ENCODE measurements at places on chromosomes 2 and 18.

GRCh38 chr2:239268549-239268948 is 132.3 kb downstream of the HDAC4 start:
- DNase-seq = no peak

GRCh38 chr18:47717257-47717656 is 213.2 kb downstream of the SMAD2 start:
- DNase-seq = no peak

DNA sequence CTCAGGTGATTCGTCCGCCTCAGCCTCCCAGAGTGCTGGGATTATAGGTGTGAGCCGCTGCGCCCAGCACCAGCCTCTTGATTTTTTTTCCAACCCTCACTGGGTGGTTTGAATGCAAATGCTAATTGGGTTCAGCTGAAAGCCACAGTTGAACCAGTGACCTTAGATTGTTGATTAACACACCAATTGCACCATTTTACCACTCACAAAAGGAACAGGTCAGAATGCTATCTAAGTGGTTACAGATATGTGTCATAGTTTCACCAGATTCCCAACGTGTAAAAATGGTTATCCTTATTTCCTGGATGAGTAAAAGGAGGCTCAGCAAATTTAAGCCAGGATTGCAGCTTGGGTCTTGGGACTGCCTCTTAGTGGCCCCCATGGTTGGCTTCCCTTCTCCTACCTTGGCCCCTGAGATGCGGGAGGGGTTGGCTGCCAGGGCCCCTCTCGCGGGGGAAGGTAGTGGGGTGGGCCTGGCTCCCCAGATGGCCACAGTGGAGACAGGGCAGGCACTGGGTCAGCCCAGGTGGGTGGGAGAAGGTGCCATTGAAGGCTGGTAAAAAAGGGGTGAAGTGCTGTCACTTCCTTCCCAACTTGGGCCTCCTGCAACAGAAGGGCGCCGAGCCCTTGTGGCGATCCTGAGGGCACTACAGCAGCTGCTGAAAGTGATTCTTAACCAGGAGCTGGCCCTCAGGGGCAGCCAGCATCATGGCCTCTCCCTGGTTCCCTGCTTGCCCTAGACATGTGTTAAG is 164.9 kb upstream of the HAAO start:
- DNase-seq = no peak

GRCh38 chr2:206275312-206276055 is 1.0 kb downstream of the ZDBF2 start:
- DNase-seq = no peak

- DNase-seq = no peak
Observed at GRCh38 chr18:58337686-58338085, 291.2 kb downstream of the ALPK2 start.

GRCh38 chr2:112615051-112615450 is 30.6 kb downstream of the CHCHD5 start:
- DNase-seq = no peak

DNA sequence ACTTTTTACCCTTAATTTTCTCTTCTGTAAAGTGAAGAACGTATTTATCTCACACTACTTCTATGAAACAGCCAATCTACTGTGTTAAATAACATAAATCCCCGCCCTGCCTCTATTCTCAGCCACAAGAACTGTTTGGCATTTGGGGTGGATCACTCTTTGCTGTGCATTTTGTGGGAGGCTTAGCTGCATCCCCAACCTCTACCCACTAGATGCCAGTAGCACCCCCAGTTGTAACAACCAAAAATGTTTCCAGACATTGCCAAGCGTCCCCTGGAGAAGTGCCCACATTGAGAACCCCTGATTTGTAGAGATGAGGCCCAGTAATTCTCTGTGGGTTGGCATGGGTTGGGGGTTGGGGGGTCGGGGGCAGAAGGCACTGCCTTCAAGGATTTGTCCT is 94.7 kb upstream of the BOD1L2 start:
- no peak for DNase-seq

- DNase-seq = no peak
Observed at GRCh38 chr18:78144669-78145068, 834.9 kb upstream of the SALL3 start.

GRCh38 chr2:63768051-63768450 is 73.6 kb upstream of the UGP2 start:
- no peak for DNase-seq

DNA sequence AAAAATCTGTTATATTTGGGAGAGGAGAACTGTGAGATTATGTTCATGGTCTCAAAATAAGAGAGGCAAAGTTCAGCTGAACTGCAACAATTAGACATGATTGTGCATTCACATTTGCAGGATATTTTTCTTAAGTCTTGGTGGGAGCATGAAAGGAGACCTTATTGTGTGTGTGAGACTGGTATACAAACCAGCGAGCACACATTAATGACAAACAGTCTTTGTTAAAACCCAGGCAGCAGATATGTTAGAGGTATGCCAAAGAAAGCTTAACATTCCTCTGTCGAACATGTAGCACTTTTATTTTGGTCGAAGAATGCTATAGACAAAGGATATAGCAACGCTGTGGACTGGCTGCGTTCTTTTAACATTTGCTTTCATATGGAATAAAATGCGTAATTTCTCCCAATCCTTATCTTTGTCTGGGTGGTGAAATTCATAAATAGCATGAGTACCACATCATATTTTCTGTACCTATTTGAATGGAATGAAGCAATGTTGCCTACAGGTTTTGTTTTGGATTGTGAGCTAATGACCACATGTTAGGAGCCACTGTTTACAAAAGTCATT is 88.4 kb downstream of the ICOS start:
- no peak for DNase-seq

- DNase-seq = no peak
Observed at GRCh38 chr2:22628906-22629305, 756.1 kb upstream of the KLHL29 start.

GRCh38 chr2:29519338-29519925 is 402.0 kb downstream of the ALK start:
- DNase-seq = no peak

DNA sequence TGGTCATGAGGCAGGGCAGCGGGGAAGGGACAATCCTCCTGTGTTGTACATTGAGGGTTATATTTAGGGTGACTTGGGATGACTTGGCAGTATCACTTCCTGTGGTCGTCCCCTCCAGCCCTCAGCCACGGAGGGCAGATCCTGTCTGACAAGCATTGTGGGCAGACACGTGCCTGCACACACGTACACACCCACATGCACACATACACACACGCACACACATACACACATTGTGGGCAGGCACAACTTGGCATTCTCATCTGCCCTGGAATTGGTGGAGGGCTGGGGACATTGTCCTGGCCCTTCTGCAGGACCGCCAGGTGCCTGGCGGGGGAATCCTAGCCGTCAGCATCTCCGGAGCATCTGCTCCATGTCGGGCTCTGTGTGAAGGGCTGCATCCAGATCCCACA is 47.6 kb downstream of the ODC1 start:
- DNase-seq = no peak

- no peak for DNase-seq
Observed at GRCh38 chr2:150997066-150997465, 264.6 kb downstream of the RBM43 start.

GRCh38 chr2:85797921-85798320 is 44.1 kb downstream of the ATOH8 start:
- no peak for DNase-seq

DNA sequence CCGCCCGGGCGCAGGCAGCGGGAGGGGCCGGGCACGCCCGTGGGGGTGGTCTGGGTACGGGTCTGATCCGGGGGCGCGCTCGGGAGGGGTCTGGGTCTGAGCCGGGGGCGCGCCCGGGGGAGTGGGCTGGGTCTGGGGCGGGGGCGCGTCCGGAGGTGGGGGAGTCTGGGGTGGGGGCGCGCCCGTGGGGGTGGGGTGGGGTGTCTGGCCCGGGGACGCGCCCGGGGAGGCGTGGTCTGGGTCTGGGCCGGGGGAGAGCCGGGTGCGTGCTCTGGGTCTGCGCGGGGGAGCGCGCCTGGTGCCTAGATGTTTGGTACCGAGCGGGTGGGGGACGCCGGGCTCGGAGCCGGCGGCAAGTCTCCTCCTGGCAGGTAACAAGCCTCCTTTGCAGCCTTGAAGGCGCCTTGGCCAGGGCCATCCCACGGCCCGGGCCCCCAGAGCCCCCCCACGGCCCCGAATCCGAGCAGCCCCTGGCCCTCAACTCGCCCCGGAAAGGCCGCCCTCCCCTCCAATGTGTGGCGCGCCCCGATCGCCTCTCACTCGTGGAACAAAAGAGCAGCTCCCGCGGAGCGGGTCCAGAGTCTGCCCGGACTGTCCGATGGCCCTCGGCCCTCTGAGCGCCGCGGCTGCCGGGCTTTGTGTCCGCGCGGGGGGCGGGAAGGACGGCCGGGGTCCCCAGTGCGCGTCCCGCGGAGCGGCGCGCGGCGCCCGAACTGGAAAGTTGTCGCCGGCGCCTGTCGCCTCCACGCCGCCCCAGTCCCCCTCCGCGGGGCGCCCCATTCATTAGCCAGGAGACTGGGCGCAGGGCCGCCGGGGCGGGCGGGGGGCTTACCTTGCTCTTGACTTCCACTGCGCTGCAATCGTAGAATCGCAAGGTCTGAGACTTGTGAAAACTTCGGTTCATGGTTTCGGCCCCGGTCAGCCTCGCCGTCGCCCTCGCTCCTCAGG is 595 bp downstream of the PARD6G start:
- DNase-seq = no peak

GRCh38 chr2:16798472-16798871 is 132.8 kb upstream of the CYRIA start:
- DNase-seq = no peak

DNA sequence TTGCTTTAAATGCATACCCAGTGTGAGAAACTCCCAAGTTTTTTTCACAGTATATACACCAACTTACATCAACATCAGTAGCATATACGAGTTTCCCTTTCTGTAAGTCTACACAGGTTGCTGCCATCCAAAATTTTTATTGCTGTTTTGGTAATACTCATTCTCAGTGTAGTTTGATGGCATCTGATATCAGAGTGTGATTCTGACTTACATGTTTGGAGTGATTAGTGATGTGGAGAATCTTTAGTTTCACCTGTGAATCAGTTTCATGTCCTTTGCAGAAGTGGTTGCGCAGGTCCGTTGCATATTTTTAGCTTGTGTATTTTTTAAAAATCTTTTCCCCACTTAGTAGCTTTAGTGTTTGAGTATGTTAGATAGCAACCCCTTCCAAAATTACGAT is 50.1 kb downstream of the CCDC74A start:
- DNase-seq = no peak

GRCh38 chr2:26696351-26696816 is 3.9 kb downstream of the KCNK3 start:
- no peak for DNase-seq

- DNase-seq = no peak
Observed at GRCh38 chr2:37625156-37625555, 46.3 kb downstream of the CDC42EP3 start.

DNA sequence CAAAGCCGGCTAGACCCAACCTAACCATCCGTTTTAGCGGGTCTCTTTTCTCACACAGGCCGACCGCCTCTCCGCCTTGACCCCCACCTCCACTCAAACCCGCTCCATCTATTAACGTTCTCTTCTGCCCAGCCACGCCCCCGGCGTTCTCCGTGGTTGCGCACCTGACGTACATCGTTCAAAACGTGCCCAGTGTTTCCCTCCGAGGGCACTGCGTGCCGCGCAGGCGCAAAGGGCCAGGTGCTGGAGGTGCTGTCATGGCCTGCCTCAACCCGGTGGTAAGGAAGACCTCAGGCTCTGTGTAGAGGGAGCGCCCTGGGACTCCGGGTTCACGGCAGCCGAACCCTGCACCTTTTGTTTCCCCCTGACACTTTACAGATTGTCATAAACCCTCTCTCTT is at the start of gene GTF2A1L:
TSS of gene GTF2A1L (plus strand) at position 239 of the 400 bp plus-strand sequence. CDS start at position 258, 19 bp downstream.
- no peak for DNase-seq
